ENCODE measurements at places on chromosomes 2 and 18.

- DNase-seq = no peak
Measured at GRCh38 chr2:46958431-46959017, 42.9 kb upstream of the MCFD2 start.

- no peak for DNase-seq
Measured at GRCh38 chr18:71951001-71951400, 593.1 kb downstream of the CBLN2 start.

- DNase-seq = no peak
Measured at GRCh38 chr2:108377815-108378630, at the start of gene SULT1C4. SULT1C4 (plus strand) TSS chr2:108377954; CDS start chr2:108378338, 384 bp downstream.

GRCh38 chr2:129464036-129464435 lies 515.4 kb upstream of the RAB6C start:
- no peak for DNase-seq

DNA sequence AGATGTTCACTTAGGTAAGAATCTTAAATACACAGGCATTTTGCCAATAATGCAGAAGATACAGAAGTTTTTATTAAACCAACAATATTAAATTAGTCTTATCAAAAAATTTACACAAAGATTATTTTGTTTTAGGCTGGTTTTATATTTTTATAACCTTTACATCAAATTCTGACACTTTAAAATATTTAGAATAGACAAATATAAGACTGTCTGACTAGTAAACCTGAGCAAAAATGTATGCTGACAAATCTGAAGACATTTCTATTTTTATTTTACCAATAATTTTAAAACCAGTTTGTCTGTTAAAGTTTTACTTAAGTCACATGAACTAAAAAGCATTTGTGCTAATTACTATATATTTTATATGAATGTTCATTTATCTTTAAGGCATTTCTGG lies 72.1 kb upstream of the ZNF236 start:
- no peak for DNase-seq

DNA sequence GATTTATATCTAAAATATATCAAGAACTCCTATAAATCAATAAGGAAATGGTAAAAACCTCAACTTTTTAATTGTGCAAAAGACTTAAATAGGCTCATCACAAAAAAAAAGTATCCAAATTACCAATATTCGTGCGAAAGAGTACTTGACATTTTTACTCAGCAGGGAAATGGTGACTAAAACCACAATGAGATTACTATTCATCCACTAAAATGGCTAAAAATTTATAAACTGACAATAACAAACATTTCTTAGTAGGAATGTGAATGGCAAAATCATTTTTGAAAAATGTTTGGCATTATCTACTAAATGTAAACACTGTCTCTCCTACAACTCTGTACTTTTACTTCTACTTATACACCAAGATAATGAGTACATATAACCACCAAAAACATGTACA lies 184.8 kb upstream of the RND3 start:
- peak; percentile 18 for DNase-seq

- no peak for DNase-seq
Measured at GRCh38 chr2:209741953-209742352, 29.7 kb upstream of the UNC80 start.

GRCh38 chr2:45614330-45614729 lies 3.3 kb upstream of the SRBD1 start:
- no peak for DNase-seq

GRCh38 chr2:10647441-10647840 lies 42.3 kb downstream of the NOL10 start:
- DNase-seq = no peak

- DNase-seq = peak; percentile 100
Measured at GRCh38 chr2:69914164-69914949, 552 bp upstream of the MXD1 start.

DNA sequence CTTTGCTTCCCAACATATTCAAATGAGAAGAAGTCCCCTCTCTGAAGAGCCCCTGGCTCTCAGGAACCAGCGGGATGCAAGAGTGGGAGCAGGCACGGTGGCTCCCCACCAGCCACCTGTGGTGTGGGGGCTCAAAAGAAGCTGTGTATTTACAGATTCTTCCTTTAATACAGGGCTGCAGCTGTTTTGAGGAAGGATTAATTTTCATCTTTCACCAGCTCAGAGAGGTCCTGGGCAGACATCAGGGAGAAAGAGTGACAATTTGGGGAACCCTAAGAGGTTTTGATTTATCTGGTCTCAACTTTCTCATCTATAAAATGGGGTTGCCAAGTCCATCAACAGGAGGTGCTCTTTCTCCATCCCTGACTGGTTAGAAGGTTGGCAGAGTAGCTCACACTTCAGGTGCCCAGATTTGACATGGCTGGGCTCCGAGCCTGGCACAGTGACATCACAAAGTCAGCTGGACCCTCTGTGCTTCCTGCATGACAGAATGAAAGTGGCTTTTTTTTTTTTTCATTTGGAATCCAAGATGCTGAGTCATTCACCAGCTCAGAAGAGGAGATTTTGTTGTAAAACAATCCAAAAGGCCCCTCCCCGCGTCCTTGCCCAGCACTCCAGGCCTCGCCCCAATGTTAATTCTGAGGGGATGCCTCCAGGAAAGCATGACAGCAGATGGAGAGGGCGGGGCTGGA lies 15.5 kb upstream of the SIX2 start:
- DNase-seq = peak; percentile 63

GRCh38 chr2:152715854-152716428 lies 1.3 kb downstream of the PRPF40A start:
- peak; percentile 16 for DNase-seq

DNA sequence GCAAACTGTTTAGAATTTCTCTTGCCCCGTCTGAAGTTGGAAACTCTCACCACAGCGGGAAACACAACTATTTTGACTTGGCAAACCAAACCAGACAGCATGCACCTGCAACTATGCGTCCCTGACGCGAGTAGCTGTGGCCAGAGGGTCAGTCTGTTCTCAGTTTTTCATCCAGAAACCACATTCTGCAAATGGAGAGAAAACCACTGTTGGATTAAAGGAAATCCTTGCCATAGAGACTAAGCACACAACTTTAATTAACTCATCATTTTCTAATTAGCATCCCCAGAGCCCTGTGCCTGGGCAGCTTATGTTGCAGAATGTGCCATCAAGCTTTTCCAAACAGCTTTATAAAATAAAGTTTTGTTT lies 415.7 kb upstream of the TCF4 start:
- DNase-seq = no peak

- peak; percentile 36 for DNase-seq
Measured at GRCh38 chr2:231297108-231297908, 98.2 kb upstream of the B3GNT7 start.
